ENCODE measurements at places on chromosomes 4 and X.

GRCh38 chr4:110878956-110879355, 256.1 kb upstream of the PITX2 start:
- no peak for DNase-seq

DNA sequence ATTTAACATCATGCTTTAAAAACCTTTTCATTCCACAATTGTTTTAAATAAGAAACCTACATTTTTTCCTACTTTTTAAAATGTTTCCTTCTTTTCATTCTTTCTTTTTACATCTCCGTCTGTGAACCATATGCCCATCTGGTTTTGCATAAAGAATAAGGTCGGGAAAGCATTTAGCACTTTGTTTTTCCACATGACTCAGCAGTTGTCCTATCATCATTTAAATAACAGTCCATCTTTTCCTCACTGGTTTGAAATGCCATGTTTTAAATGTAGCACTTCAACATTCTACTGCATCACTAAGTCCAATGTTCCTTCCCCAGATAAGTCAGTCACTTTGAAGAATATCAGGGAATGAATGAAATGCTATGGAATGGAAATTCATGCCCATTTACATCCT, 128.4 kb downstream of the SH3RF1 start:
- DNase-seq: no peak

GRCh38 chr4:26084414-26084813, 170.4 kb downstream of the SMIM20 start:
- DNase-seq: no peak

- no peak for DNase-seq
Measured at GRCh38 chr4:102037566-102037965, 247.0 kb downstream of the BANK1 start.

GRCh38 chr4:161595230-161595771, 568.5 kb downstream of the FSTL5 start:
- no peak for DNase-seq

DNA sequence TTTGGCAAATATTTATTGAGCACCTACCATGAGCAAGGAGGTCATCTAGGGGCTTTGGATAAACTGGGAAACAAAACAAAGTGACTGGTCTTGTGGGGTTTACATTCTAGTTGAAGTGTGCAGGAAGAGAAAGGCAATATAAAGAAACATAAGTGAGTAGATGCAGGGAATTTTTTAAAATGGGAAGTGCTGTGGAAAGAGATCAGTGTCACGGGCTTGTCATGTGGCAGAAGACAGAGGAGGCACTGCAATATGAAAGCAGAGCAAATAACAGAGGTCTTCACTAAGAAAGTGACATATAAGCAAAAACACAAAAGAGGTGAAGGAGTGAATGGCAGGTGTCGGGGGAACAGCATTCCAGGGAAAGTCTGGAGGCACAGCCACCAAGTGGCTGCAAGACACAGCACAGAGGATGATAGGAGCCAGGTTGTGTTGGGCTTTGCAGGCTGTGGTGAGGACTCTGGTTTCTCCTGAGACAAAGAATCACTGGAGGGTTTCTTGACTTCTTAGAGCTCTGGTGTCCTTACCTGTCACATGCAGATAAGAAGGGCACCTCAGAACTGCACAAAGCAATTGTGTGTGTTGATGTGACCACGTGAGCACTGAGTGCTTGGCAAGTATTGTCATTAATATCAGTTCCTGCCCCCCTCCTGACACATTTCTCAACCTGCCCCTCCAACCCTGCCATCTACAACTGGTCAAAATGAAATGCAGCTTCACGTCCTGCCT, 143.5 kb downstream of the TSPAN5 start:
- DNase-seq: no peak

- DNase-seq: no peak
Measured at GRCh38 chr4:15702941-15703403, at the start of gene BST1. Gene BST1, plus strand, starts transcription at chr4:15703065. Its CDS starts 80 bp downstream, at chr4:15703145.

GRCh38 chr4:169098969-169099690, 89.1 kb upstream of the CBR4 start:
- DNase-seq: no peak

DNA sequence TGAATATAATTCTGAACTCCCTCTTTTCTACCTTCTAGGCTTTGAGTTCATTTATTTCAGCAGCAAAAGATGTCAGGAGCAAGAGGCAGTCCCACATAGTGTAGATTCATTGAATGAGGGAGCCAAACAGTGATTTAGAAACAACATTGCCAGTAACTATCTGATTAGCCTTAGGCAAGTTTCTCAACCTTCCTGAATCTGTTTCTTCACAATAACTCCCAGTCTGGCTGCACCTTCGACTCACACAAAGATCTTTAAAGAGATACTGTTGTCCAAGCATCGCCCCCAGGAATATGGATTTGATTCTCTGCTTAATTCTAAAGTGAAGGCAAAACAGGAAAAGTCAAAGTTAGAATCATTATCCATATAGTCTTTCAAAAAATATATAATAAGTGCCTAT, 1026.2 kb downstream of the DMD start:
- DNase-seq: no peak

DNA sequence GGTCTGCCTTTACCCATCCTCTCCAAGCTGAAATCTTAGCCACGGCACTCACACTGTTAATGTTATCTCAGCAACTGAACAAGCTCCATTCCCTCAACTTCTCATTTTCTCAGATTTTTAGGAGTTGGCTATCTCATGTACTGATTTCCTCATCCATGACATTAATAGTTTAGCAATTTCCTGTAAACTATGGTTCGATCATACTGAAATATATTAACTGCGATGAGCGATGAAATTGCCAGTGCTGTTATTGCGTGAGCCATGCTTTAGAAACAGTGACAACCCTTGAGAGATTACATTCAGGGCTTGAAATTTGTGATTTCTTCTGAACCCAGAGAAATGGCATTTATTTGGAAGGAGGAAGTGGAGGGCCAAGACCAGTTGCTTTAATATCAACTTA, 223.7 kb downstream of the GPAT3 start:
- no peak for DNase-seq

GRCh38 chr4:128483816-128484215, 196.2 kb upstream of the PGRMC2 start:
- DNase-seq: no peak

DNA sequence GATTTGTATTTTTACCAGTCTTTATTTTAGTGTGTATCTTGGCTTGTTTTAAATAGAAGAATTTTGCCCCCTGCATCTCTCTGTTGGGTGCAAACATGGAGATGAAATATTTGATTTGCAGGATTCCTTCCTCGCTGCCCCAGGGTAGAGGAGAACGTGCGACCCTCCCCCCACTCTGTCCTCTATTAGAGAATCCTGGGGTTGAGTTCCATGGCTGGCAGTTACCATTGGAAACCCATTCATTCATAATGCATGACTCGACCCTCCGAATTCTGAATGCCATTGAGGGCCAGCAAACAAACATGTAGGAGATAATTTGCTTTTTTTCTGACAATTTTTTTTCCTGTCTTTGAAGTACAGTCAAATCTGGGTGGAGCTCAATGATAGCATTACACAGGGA, 53.7 kb downstream of the TRIM2 start:
- DNase-seq: no peak

DNA sequence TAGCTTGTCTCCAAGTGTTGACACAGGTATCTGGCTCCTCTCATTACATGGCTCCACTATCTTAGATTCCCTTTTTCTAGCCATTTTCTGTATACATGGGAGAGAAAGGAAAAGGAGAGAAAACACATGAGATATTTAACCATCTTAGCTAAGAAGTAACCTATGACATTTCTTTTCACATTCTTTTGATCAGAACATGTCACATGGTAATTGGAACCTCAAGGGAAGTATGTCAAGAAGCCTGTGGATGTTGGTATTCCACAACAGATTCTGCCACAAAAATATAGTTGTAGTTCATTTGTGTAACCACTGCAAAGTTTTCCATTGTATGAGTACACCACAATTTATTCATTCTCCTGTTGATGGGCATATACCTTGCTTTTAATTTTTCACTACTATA, 18.7 kb upstream of the GABRB1 start:
- DNase-seq: no peak
